ENCODE measurements at places on chromosomes 6 and 20.

GRCh38 chr6:136763255-136763654 is 29.0 kb downstream of the MAP3K5 start:
- DNase-seq = no peak

DNA sequence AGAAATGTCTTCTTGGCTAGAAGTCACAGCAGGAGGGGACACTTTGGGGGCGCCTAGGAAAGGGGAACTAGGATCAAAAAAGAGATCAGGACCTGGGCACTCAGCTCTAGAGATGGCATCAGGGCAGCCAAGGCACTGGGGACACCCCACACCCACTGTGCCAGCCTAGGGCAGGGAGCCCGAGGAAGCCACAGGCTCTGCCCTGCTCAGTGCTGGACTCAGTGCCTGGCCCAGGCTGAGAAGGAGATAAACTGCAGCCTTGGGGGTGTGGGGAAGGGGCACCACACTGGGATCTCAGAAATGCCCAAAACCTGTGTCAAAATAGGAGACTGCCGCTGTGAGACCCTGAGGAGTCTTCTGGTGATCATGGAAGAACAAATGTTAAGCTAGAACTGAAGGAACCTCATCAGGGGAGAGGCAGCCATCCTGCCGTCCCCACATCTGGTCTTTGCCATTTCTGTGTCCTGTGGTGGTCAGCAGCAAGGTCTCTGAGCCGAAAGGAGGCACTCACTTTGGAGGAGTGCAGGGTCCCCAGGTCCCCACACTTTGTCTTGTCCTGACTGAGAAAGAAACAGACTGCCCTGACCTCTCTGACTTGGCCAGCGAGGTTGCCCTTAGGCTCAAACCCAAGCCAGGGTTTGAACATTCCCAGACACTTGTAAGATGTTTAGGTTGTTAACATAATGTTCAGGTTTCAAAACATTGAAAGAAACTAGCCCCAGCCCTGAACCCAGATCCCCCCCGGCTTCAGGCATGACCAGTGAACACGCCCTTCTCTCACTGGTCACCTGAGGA is 2.3 kb downstream of the ARFRP1 start:
- DNase-seq = no peak

GRCh38 chr6:138555421-138555988 is 56.2 kb upstream of the NHSL1 start:
- DNase-seq = no peak

- DNase-seq = no peak
These were observed 11.7 kb upstream of the PRIM2 start for GRCh38 chr6:57305761-57306160.

GRCh38 chr6:169186496-169187169 is 67.0 kb downstream of the THBS2 start:
- DNase-seq = no peak

DNA sequence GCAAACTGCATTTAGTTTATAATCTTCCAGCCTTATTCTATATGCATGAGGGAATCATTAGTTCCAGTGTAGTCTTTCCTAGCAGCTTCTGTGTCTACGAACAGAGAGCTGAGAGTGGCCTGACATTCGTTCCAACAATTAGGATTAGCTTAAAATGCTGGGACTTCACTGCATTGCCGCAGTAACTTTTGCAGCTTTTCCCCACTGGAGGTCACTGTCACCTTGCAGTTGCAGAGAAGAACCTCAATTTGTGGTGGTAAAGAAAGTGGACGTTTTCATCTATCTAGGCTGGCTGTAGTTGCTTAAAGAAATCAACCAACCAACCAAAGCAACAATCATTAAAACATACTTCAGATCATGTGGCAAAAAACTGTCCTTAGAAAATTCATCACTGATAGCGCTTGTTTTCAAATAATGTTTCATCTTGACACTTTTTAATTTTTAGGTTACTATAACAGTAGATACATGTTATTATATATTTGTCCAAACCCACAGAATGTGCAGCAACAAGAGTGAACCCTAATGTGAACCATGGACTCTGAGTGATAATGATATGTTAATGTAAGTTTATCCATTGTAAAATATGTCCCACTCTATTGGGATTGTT is 12.2 kb downstream of the MYLK4 start:
- DNase-seq = peak; percentile 57

- DNase-seq = peak; percentile 56
These were observed 1.7 kb downstream of the NECAB3 start for GRCh38 chr20:33672426-33673113.

DNA sequence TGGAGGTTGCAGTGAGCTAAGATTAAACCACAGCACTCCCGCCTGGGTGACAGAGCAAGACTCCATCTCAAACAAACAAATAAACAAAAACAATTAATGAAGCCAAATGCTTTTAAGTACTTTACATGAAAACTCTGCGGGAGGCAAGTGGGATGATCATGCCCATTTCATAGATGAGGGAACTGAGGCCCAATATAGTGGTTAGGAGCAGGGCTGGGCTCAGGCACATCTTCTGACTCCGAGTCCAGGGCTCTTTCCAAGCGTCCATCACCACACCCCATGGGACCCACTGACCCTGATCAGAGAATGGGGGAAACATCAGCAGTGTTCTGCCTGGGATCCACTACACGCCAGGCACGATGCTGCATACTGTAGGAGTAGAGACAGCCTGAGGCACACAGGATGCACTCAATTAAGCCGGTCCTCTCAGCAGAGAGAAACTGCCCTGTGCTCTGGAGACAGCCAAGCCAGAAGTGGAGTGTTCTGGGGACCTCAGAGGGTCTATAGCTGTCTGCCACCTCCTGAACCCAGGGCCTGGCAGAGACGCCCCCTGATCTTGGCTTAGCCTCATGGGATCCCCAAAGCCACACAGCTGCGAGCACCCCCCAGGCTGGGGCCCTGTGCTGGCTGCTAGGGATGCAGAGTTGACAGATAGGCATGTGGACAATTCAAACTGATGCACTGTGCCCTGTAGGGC is 13.5 kb downstream of the TTBK1 start:
- DNase-seq = no peak

GRCh38 chr6:110876170-110876773 is 1.7 kb downstream of the AMD1 start:
- peak; percentile 92 for DNase-seq

DNA sequence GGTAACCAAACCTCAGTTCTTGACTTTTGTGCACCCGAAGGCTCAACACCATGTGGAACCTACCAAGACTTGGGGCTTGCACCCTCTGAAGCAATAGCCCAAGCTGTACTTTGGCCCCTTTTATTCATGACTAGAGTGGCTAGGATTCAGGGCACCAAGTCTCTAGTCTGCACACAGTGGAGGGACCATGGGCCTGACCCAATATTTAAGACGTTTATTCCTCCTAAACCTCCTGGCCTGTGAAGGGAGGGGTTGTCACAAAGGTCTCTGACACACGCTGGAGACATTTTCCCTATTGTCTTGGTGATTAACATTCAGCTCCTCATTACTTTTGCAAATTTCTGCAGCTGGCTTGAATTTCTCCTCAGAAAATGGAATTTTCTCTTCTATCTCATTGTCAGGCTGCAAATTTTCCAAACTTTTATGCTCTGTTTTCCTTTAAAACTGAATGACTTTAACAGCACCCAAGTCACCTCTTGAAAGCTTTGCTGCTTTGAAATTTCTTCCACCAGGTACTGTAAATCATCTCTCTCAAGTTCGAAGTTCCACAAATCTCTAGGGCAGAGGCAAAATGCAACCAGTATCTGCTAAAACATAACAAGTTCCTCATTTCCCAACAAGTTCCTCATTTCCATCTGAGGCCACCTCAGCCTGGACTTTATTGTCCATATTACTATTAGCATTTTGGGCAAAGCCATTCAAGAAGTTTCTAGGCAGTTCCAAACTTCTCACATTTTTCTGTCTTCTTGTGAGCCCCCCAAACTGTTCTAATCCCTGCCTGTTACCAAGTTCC is 481.4 kb upstream of the BTBD3 start:
- no peak for DNase-seq

DNA sequence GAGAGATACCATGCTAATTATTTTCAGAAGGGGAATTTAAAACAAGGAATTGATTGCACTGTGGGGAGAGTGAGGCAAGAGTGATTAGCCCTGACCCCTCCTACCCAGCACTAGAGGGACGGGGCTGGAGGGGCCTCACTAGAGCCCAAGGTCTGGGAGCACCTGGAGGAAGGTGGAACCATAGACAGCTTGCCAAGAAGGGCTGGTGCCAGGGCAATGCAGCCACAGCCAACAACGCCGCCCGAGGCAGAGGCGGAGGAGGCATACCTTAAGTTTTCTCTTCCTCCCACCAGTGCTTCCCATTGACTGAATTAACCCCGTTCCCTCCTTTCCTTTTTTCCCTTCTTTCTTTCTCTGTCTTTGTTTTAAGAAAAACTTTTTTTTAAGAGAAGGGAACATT is 40.0 kb downstream of the IYD start:
- no peak for DNase-seq

Measured in retina (tissue), 1 donor.